SK-N-DZ (cell line): ENCODE measurements at places on chromosomes 6 and 20.

- no peak for DNase-seq
Measured at GRCh38 chr20:19880256-19881079, 122.4 kb downstream of the RIN2 start.

DNA sequence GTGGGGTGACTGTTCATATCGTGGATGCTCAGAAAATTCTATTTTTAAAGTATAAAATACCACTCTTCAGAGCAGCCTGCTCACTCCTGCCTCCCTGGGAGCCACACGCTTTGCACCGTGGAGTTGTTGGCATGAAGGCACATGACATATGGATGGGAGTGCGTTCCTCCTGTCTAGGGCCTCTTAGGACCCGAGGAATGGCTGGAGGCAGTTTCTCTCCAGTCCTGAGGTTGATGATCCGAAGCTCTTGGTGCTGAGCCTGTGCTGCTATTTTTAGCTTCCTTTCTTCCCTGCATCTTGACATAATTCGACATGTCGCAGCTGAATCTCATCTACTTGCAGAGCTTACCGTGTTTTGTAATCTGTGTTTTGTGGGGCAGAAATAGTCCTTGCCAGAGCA is 73.9 kb downstream of the PHACTR3 start:
- no peak for DNase-seq

GRCh38 chr6:30885481-30885998 is 1.2 kb downstream of the DDR1 start:
- no peak for DNase-seq

DNA sequence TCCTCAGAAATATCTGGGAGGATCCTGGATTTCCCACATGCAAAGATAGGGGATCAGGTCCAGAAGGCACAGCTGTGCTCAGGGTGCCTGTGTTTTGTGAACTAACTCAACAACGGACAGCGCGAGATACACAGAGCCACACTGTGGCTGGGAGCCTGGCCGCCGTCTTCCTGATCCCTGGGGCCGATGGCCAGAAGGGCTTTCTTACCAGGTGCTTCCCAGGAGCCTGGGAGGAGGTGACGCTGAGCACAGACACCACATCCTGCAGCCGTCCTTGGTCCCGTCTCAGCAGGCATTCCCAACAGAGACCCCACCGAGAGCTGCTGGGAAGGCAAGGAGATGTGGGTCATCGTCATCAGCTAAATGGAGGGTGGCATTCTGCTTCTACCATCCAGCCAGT is 144.6 kb upstream of the AFDN start:
- no peak for DNase-seq

- no peak for DNase-seq
Measured at GRCh38 chr6:148671085-148671484, 75.7 kb upstream of the UST start.

DNA sequence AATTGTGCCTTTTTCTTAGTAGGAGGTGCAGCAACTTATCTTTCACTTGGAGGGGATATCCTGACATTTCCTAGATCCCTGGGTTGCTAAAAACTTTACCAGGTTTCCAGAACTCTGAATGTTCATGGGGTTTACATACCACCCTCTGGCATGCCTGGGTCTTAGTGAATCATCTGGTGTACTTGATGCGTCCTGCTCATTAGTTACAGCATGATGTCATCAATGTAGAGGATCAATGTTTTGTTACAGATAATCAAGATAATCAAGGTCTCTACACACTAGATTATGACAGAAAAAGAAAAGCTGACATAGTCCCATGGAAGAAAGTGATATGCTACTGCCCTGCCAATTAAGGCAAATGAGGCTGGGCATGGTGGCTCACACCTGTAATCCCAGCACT is 27.0 kb downstream of the FITM2 start:
- DNase-seq = no peak

DNA sequence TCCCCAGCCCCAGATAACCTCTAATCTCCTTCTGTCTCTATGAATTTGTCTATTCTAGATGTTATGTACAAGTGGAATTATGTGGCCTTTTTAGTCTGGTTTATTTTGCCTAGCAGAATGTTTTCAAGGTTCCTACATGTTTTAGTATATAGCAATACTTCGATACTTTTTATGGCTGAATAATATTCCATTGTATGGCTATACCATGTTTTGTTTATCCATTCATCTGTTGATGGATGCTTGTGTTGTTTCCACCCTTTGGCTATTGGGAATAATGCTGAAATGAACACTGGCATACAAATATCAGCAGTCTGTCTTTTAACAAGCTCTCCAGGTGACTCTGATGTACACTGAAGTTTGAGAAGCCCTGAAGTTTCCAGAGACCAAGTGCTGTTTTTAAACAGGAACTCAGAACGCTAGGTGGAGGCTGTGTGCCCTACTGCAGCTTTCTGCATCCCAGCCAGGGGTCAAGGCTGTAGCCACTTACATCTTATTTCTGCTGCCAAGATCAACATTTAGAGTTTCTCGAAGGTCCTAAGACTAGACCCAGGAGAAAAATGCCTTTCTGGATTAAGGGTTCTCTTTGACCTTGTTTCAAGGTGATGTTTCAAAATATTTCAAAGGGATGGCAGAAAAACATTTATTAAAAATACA is 123.0 kb downstream of the SOBP start:
- DNase-seq = no peak

GRCh38 chr6:149806127-149806526 is 56.6 kb downstream of the PCMT1 start:
- DNase-seq = no peak

DNA sequence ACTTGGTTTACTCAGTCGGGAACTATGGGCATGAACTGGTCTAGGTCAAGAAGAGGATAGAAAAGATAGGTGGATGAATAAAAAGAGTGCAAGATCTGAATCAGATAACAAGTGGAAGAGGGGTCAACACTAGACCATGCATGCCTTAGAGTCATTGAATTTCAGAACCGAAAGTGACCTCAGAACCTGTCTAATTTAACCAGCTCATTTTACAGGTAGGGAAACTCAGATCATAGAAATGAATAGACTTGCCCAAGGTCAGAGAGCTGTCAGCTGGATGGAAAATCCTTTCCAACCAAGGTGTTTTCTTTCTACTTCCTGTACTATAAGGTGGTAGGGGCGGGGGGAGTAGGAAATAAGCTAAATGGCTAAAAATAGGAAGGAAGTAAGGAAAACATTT is 121.4 kb upstream of the ADGRF1 start:
- DNase-seq = no peak

GRCh38 chr20:59579404-59580145 is 24.8 kb upstream of the PHACTR3 start:
- no peak for DNase-seq

- no peak for DNase-seq
Measured at GRCh38 chr6:79657238-79657637, 26.1 kb downstream of the SH3BGRL2 start.

- DNase-seq = no peak
Measured at GRCh38 chr6:144690666-144691065, 405.5 kb downstream of the UTRN start.

DNA sequence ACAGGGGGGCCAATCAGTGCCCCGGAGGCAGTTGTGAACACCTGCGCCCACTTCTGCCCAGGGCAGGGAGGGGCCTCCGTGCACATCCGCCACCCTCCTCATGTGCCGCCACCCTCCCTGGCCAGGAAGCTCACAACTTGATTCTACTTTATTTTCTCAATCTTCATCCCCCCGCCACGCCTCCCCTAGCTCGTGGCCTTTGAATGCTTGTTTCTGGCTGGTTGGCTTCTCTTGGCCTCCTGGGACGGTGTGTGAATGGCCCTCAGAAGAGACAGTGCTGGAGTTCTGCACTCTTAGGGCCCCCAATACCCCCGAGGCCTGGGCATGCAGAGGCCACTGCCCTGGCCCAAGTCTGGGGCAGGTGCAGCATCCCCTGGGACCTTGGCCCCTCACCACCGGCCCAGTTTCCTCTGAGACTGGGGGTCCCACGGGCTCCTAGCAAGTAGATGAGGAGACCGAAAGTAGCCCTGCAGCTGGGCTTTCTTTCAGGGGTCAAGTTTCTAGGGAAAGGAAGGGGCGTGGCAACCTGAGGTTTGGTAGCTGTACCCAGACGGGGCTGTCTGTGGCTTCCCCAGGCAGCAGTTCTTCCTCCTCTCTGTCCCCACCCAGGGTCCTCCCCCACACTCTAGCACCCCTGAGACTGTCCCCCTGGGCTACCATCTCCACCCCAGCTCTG is 1.3 kb downstream of the RGS19 start:
- no peak for DNase-seq

DNA sequence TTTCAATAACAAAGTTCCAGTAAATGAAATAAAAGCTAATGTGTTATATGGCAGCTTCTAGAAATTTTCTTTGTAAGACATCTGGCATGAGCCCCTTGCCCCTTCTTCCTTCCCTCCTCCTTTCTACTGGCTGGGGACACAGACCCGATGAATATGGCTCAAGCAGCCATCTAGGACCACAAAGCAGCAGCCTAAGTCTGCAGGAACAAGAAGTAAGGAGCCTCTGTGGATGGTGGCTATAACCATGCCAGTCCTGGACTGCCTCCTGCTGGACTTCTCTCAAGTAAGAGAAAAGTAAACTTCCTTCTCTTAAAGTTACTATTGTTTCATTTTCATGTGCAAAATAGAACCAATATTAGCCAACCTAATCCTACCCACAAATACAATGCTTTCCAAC is 114.9 kb upstream of the DST start:
- DNase-seq = peak; percentile 16

DNA sequence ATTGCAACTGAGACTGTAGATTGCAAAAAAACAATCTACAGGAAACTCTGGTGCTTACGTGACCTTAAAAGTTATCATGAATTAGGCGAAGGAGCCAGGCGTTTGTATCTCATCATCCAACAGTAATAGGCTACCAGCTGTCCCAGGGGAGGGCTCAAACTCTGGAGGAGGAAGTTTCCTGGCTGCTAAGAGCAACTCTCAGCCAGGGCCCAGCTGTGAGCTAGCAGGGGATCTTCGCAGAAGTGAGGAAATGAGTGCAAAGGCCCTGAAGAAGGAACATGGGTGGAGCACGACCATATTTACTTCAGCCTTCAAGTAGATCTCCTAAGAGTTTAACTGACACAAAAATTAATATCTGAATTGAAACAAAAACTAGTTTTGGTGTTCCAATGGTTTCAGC is 686.9 kb upstream of the MAP3K7 start:
- peak; percentile 14 for DNase-seq

DNA sequence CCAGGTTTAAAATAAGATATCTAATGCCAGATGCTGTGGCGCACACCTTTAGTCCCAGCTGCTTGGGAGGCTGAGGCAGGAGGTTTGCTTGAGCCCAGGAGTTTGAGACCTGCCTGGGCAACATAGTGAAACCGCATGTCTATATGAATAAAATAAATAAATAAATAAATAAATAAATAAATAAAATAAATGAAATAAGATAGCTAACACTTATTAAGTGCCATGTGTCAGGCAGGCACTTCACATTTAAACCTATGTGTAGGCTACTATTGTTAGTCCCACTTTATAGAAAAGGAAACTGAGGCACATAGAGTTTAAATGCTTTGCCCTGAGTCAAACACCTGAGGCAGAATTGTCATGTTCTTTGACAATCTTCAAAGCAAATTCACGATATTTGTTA is 32.9 kb upstream of the RREB1 start:
- DNase-seq = no peak

DNA sequence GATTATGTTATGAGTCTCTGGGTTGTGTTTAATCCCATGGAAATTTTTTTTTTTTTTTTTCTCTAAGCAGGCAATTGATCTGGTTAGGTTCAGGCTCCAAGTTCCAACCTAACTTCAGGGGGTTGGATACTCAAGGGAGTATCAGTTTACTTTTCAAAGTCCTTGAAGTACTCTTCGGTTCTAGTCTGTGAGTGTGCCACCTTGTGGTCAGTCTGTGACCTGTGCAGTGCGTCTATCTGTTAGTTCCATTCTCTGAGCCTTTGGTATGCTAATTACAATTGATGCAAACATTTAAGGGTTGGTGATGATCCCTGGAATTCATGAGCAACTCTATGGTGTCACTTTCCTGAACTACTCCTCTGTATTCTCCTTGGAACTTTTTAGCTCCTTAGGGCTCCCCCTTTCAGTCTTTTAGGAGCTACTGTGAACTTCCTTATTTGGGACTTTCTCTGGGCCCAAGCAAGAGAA is 342.0 kb downstream of the SOX4 start:
- peak; percentile 18 for DNase-seq

GRCh38 chr6:134936931-134937330 is 13.0 kb downstream of the ALDH8A1 start:
- DNase-seq = no peak

DNA sequence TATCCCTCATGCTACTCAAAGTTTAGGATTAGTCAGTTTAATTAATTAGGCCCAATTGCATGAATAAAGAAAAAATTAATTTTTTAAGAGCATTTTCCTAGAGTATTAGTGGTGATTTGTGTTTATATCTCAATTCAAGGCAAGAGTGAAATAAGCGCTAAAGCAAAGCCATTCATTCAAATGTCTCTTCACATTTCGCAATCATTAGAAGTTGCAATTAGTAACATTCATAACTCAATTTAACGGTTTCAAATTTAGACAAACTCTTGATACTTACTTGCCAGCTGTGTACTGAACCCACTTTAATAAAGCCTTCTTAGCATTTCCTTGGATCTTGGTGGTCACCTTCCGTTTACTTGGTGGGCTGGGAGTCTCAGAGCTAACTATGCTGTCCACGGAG is 127.2 kb downstream of the SYNE1 start:
- no peak for DNase-seq

DNA sequence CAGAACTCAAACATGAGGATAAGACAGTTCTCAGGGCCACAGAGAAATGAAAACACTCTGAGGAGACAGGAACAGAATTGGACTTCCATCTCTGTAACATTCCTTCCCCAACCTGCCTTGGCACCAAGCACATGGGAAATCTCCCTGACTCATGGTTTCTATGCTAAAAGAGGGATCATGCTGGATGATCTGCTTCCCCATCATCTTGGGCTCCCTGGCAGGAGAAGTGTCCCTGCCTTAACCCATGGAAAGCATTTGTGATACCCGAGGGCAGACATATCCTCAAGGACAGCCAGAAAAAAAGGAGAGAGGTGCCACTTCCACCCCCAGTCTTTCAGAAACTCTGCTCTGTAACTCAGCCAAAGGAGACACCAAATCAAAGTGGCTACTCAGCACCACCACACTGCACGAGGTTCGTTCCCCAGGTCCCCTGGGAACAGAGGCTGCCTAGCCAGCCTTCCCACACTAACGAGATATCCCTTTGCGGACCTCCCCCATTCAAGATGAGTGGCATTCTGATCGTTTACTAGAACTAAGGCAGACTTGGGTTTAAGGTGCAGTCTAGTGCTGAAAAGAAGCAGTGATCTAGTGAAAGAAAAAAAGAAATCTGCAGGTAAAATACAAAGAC is 34.8 kb downstream of the BLOC1S5 start:
- DNase-seq = peak; percentile 44
